ENCODE measurements at places on chromosomes 16 and 17. TPM values are rescaled to one million over a fixed set of nuclear protein-coding genes. Genes with fewer than 3 reads are reported as not detected.

GRCh38 chr17:82297714-82298537 lies 19.5 kb downstream of the CD7 start:
- H3K4me1 ChIP-seq, result peaks cover 45% of the 10 kb centered on the region
- no peaks in the 10 kb centered on the region for H3K27me3 ChIP-seq
- H3K27ac ChIP-seq, result peak overlapping the region; percentile 96
- no peaks in the 10 kb centered on the region for H3K36me3 ChIP-seq
- DNase-seq, result peak; percentile 94

- peak; percentile 64 for DNase-seq
- H3K4me3 ChIP-seq, result no peak overlapping the region
- peaks cover 27% of the 10 kb centered on the region for H3K36me3 ChIP-seq
- H3K4me1 ChIP-seq, result peaks cover 19% of the 10 kb centered on the region
These were observed 14.8 kb downstream of the TRAF4 start for GRCh38 chr17:28758411-28759121.

SMIM22 gene
- total RNA-seq, result 23.3 TPM

DNA sequence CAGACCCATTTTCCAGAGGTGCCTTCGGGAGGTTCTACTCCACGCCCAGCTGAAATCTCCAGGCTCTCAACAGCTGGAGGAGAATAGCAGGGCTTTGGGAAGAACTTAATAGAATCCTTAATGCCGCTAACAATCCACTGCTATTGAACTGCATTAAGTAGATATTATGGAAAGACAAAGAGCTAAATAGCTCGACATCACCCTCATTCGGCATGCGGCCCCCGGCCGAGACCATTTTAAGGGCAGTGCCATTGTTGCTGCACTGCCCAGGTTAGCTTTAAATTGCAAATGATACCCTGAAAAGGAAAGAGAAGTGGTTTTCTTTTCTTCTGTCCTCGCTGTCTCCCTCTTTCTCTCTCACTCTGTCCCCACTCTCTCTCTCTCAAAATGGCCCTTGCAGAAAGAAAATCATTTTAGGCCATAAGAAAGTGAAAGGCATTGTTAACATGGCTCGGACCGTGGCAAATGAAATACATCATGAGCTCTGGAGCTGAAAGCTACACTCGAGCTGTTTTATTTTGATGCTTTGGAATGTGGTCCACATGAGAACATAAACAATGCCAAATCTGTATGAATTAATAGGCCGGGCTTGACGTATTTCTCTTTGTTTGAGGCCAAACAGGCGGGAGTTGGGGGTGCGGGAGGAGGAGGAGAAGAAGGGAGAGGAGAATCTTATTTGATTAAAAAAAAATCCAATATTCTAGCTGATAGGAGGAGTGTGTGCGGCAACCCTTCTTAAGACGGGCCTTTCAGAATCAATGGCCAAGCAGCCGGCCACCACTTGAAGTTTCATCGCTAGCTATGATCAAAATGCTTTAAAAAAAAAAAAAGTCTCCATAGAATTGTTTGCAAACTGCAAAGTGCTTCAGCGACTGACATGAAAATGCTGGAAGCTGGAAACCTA lies 298.8 kb upstream of the IRX3 start:
- H3K4me1 ChIP-seq, result no peaks in the 10 kb centered on the region
- no peaks in the 10 kb centered on the region for H3K36me3 ChIP-seq
- DNase-seq, result no peak
- no peak overlapping the region for H3K4me3 ChIP-seq
- H3K27ac ChIP-seq, result no peak overlapping the region

GJC1 gene
- 22.8 TPM for total RNA-seq

NATD1 gene
- total RNA-seq, result 19.5 TPM

DNA sequence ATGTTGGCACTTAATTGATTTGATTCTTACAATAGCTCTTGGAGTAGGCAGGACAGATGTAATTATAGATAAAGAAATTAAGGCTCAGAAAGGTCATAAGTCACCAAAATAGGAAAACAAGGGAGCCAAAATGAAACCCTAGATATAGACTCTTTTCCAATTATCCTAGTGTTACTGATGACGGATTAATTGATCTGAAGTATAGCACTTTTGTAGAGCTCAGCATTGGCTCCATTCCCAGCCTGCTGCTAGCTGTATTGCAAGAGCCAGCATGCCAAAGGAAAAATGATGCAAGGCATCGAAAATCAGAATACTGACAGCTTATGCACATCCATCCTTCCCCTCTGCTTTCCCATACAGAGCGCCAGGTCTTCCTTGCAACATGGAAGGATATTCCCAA lies 21.6 kb upstream of the RASL10B start:
- H3K27ac ChIP-seq, result no peak overlapping the region
- H3K27me3 ChIP-seq, result no peaks in the 10 kb centered on the region
- peaks cover 46% of the 10 kb centered on the region for H3K36me3 ChIP-seq
- H3K4me3 ChIP-seq, result no peak overlapping the region
- peaks cover 8% of the 10 kb centered on the region for H3K4me1 ChIP-seq

DNA sequence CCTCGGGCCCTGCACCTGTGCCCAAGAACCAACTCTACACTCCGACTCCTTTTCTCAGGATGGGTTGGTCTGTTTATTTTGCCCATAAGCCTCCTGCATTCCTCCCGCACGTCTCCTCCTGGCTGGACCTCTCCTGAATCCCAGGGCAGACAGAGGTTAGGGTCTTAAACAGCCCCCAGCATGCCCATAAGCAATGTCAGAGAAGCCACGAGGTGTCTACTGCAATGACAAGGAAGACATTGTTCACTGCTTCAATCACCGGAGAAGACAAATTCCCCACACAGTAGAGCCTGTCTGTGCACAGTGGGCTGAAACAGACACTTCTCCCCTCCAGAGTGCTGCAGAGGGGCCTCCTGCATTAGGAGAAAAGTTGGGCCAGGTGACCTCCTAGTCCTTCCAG lies 230.6 kb upstream of the RPL38 start:
- no peaks in the 10 kb centered on the region for H3K4me1 ChIP-seq
- H3K27ac ChIP-seq, result no peak overlapping the region
- H3K4me3 ChIP-seq, result no peak overlapping the region
- DNase-seq, result peak; percentile 18

GRCh38 chr17:69405096-69405495 lies 9.4 kb upstream of the MAP2K6 start:
- H3K4me1 ChIP-seq, result no peaks in the 10 kb centered on the region
- no peaks in the 10 kb centered on the region for H3K36me3 ChIP-seq
- no peak for DNase-seq
- no peak overlapping the region for H3K27ac ChIP-seq
- no peak overlapping the region for H3K4me3 ChIP-seq

DNA sequence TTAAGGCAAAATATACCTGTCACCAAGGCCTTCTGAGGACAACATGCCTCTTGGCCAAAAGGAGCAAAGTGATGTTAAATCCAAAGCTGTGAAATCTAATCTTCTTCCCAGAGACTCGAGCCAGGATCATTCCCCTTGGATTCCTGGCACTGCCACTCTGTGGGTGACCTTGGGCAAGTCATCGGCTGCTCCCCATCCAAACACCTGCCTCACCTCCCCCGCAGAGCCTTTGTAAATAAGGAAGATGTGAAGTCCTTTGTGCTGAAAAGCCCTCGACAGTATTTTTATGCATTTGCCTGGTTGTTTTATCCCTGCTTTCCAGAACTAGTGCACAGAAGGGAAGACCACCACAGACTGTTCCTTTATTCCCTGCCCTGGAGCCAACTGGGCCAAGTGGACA lies 5.4 kb upstream of the CEP295NL start:
- DNase-seq, result no peak
- no peaks in the 10 kb centered on the region for H3K27me3 ChIP-seq
- no peaks in the 10 kb centered on the region for H3K36me3 ChIP-seq

GRCh38 chr17:2940352-2940751 lies 123.1 kb downstream of the OR1D5 start:
- H3K36me3 ChIP-seq, result no peaks in the 10 kb centered on the region
- H3K27me3 ChIP-seq, result peaks cover 9% of the 10 kb centered on the region
- no peak overlapping the region for H3K4me3 ChIP-seq
- H3K4me1 ChIP-seq, result no peaks in the 10 kb centered on the region
- H3K27ac ChIP-seq, result no peak overlapping the region

GRCh38 chr16:12435730-12436129 lies 368.0 kb downstream of the CPPED1 start:
- DNase-seq, result no peak
- no peaks in the 10 kb centered on the region for H3K4me1 ChIP-seq
- H3K4me3 ChIP-seq, result no peak overlapping the region
- no peak overlapping the region for H3K27ac ChIP-seq
- H3K36me3 ChIP-seq, result no peaks in the 10 kb centered on the region
- no peaks in the 10 kb centered on the region for H3K27me3 ChIP-seq

DNA sequence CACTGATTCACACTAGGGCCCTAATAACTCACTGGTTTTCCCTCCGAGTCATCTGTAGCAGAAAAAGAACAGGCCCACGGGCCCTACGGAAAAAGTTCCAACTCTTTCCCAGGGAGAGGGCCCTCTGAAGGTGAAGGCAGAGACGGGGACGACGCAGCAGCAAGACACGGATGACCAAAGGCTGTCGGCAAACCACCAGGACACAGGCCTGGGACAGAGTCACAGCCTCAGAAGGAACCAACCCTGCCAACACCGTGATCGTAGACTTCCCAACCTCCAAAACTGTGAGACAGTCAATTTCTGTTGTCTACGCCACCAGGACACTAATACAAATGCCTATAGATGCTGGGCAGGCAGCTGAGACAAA lies 5.2 kb upstream of the SPHK1 start:
- no peak for DNase-seq
- H3K4me3 ChIP-seq, result no peak overlapping the region
- H3K36me3 ChIP-seq, result no peaks in the 10 kb centered on the region
- no peaks in the 10 kb centered on the region for H3K27me3 ChIP-seq
- peaks cover 15% of the 10 kb centered on the region for H3K4me1 ChIP-seq

Measured in upper lobe of right lung (tissue), 1 donor.